KG1 (cell line): ENCODE measurements at places on chromosomes 3 and 15.

DNA sequence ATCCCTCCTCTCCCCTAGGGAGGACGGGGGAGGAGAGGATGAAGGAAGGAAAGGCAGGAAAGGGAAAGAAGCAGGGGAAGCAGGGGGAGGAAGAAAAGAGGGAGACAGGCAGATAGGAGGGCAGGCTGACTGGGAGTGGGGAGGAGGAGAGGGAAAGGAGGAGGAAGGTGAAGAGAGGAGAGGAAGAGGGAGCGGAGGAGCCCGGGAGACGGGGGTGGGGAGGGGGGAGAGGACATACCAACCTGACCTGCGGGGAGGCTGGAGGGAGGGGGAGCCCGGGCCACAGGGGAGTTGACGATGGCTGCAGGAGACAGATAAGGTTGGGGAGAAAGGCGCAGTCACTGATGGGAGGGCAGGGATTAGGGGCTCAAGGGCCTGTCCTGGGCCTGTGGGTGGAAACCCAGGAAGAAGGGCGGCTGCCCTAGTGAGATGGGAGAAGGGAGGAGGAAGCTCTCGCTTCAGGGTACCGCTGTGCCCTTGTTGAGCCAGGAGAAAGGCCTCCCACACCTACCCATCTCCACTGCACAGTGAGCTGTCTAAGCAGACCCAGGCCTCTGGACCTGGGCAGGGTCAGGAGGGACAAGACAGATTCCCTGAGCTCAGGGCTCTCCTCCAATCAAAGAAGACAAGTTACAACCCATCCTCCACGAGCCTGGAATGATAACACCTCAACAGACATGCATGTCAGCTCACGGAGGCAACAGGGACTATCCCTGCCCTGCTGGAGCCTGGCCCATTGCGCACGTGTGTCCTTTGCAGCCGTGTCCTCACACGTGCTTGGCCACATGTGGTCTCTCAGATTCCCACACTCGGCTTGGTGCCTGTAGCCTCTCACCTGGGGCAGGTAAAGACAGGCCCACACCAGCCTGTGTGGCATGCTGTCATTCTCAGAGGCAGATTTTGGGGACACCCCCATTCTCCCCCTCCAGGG is 27.9 kb downstream of the C3orf18 start:
- no peak for DNase-seq

DNA sequence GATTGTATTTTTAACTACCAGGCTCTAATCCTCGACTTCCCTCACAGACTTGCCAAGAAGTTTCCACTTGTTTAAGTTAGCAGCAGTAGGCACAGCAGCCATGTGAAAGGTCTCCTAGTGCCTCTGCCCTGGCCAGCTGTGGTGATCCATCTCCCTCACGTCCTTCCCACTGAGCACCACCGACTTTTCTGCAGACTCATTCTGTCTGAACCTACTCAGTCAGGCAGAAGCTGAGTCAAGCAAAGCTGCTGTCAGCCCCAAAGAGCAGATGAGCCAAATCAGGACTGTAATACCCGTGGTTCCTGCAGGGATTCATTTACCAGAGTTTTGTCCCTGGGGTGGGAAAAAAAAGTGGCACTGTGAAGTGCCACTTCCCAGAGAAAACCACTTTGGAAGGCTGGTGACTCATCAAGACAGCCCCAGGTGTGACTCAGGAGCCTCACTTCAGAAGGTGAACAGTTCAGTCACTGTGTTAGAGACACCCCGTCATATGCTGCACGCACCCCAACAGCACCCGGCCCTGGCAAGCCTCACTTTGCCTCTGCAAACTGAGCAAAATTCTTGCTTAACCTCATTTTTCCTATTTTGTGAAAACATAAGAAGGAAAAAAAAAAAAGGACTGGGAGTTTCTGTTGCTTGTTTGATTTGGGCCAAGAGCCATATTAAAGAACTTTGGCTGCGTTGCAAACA is 76.0 kb downstream of the WWTR1 start:
- no peak for DNase-seq

DNA sequence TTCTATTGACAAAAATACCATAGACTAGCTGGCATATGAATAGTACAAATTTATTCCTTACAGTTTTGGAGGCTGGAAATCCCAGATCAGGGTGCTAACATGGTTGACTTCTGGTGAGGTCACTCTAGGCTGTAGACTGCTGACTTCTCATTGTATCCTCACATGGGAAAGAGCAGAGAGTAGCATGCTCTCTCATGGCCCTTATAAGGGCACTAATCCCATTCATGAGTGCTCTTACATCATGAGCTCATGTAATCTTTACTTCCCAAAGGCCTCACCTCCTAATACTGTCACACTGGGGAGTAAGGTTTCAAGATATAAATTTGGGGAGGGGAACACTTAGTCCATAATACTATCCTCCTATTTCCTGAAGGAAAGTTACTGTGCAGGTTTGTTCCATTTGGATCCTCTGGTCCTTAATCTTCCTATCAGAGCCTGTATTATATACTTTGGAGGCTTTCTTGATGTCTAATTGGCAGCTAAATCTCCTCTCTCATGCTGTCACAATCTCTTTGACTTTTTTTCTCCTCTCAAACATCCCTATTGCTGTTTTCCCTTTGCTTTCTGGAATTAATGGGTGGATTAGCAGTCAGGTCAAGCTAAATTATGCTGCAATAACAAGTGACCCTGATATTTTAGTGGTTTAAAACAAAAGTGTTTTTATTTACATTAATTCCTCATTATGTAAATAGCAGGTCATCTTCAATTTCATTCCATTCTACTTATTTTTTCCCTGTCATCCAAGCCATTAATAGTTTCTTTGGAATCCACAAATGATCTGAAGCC is 23.1 kb upstream of the LEKR1 start:
- no peak for DNase-seq

- no peak for DNase-seq
These were observed 7.4 kb upstream of the ZNF774 start for GRCh38 chr15:90344662-90345061.

GRCh38 chr15:39118510-39118909 is 462.4 kb upstream of the THBS1 start:
- DNase-seq: no peak

- DNase-seq: no peak
These were observed 48.0 kb downstream of the PTH1R start for GRCh38 chr3:46925585-46925934.

- DNase-seq: no peak
These were observed 8.3 kb downstream of the POU1F1 start for GRCh38 chr3:87267953-87268645.

- no peak for DNase-seq
These were observed 105.0 kb upstream of the GAP43 start for GRCh38 chr3:115518100-115518852.

- DNase-seq: no peak
These were observed 83.0 kb downstream of the PLOD2 start for GRCh38 chr3:146078031-146078430.

DNA sequence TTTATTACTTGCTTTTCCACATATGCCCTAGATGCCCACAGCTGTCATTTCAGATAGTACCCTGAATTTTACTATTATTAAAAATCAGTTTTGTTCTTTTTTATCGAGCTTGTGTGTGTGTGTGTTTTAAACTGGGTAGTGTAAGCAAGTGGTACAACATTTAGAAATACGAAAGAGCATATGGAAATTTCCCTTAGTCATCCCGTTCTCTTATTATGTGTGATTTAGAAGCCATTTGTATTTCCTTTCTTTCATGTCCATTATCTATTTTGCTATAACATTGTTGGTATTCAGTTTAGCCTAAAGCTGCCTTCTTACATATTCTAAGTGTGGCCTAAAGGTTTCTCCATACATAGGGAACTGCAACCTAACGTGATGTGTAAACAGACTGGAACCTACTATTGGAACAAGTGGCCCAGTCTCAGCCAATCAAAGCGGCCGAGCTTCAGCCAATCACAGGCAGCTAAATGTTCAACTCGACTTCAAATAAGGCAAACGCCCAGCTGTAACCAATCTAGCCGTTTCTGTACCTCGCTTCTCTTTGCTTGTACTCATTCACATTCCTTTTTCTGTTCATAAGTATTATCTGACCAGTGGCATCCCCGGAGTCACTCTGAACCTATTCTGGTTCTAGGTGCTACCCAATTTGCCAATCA is 14.7 kb upstream of the SYN2 start:
- DNase-seq: no peak

DNA sequence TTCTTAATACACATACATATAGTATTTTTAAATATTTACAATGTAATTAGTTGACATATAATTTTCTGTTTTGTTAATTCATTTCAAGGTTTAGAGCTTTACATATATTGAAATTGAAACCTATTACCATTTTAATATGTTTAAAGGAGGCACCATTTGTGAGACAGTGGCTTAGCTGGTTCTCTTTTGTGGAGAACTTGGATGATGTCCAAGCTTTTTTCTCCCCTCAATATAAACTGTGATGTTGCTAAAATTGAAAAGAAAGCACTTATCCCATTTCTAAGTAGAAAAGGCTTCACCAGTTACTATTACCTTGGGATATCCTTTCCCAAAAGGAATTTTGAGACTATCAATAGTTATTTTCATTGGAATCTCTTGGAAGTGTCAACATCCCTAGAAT is 707.2 kb downstream of the NTRK3 start:
- DNase-seq: no peak

GRCh38 chr15:72850833-72851232 is 67.3 kb upstream of the ADPGK start:
- DNase-seq: no peak

GRCh38 chr3:4581920-4582611 is 88.9 kb downstream of the ITPR1 start:
- DNase-seq: no peak

DNA sequence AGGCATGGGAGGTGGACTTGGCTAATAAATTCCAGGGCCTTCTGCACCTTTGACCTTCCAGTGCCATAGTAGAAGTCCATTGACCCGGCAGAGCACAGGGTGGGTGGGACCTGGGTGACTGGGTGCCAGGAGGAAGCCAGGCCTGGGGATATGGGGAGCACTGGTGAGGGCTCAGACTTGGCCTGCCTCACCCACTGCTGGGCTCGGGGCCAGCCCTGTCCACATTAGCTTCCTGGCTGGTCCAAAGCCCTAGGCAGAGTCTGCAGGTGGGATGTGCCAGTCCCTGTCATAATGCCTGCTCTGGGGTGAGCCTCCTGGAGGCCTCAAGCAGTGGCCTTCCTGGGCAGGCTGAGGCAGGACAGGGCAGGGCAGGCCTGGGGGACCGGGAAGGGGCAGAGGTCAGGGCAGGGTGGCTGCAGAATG is 38.1 kb upstream of the CHRNB4 start:
- DNase-seq: no peak

DNA sequence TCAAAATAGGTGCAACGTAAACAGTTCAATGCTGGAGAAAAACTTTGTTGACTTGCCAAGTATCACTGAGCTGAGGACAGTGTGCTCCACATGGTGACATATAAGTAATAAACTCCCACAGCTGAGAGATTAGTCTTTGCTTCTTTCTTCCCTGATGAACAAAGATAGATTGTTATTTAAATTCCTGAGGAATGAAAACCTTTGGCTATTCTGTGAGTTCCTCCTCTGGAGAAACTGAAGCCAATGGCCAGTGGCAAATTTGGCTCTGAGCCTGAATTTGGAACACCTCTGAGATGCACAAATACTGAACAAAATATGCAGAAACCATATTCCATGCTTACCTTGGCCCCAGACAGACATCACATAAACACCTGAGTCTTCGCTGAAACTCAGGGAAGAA is 63.3 kb downstream of the RPL22L1 start:
- no peak for DNase-seq

DNA sequence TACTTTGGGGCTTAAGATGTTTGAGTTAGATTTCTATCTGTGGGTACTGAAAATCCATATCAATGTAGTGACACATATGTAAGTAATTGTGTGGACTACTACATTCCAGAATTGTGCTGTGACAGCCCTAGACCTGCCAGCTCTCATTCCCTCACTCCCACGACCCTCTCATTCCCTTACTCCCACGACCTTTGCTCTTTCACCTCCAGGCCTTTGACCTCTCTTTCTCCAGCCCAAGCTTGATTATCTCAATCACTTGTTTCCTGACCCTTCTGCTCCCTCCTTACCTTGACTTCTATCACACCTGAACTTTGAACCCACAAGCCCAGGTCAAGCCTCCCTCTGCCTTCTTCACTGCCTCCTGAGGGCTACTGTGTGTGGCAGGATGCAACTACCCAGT is 3.6 kb upstream of the RUVBL1 start:
- DNase-seq: no peak

GRCh38 chr15:67033571-67034044 is 31.8 kb upstream of the SMAD3 start:
- no peak for DNase-seq

DNA sequence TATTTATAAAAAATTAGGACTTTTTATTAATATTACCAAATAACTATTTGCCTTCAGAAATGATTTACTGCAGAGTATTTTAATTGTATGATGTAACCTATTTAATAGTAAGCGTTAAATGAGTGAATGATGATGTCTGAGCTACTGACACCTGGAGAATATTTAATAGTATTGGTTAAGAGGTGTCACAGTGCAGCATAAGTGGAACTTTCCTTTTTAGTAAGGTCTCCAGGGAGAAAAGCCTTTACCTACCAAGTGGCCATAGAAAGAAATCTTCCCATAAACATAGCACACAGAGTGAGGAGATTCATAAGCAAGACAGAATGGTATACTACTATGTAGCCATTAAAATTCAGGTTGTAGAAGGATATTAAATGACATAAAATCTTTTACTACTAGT is 441.7 kb downstream of the TBL1XR1 start:
- DNase-seq: no peak

GRCh38 chr3:105979961-105980360 is 111.1 kb upstream of the CBLB start:
- no peak for DNase-seq

DNA sequence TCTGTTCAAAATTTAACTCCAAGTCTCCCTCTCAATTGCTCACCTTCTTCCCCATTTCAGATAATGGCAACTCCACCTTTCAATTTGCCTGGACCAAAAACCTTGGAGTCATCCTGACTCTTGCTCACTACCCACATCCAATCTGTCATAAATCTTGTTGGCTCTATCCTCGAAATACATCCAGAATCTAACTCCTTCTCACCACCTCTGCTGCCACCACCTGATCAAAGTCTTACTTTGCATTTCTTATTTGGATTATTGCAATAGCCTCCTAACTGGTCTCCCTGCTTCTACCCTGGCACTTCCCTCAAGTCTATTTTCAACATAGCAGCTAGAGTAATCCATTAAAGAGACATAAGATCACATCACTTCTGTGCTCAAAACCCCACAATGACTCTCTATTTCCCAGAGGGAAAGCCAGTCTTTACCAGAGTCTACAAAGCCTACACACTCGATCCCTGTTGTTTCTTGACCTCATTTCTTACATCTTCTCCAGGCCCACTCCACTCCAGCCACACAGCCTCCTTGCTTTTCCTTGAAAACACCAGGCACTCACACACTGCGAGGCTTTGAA is 86.6 kb downstream of the GPR156 start:
- DNase-seq: no peak

DNA sequence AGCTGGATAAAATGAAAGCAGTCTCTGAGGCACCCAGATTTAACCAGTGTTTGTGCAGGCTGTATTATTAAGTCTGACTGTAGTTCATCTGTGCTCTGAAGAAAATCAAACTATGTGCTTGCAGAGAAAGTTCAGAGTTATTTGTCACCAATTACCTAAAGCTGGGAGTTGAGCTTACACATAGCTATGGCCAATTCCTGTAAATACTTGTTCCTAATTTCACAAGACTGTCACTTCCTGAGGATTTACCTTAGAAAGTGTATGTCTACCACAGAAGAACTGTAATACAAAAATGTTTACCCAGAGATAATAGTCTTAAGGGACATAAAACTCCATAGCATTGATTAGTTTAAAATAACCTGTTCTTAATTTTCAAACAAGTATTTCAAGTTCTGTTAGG is 628.4 kb upstream of the TGFBR2 start:
- no peak for DNase-seq

GRCh38 chr15:67897646-67898339 is 57.9 kb upstream of the RNU6-1 start:
- DNase-seq: no peak
